Hematopoietic multipotent progenitor cell (in vitro differentiated cells): ENCODE measurements at places on chromosomes 7 and 10. TPM values are rescaled to one million over a fixed set of nuclear protein-coding genes. Genes with fewer than 3 reads are reported as not detected.

DNA sequence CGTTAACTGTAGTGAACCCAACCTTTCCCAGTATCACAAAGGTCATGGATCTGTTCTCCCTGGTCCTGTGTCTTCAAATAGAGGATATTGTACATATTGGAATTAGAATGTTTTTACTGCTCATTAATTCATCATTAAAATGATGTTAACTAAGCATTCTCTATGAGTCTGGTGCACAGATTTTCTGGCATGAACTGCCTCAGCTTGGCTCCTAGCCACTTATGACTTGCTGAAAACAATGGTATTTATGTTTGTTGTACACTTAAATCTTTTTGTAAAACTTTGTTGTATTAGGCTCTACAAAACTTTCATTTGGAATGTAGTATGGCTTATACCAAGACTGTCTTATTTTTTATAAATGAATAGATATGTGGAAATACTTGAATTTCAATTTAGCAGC is 329.4 kb downstream of the TFEC start:
- DNase-seq, result no peak

GRCh38 chr7:137772748-137773147 is 74.0 kb downstream of the DGKI start:
- DNase-seq, result no peak

The TMEM270 gene
- total RNA-seq, result not detected

The RASA4B gene
- total RNA-seq, result 14.8 TPM

The AKR1C3 gene
- 121 TPM for total RNA-seq
